ENCODE measurements at places on chromosomes 5 and 9. TPM values are rescaled to one million over a fixed set of nuclear protein-coding genes. Genes with fewer than 3 reads are reported as not detected.

- no peak overlapping the region for H3K4me3 ChIP-seq
- H3K27ac ChIP-seq, result no peak overlapping the region
- no peaks in the 10 kb centered on the region for H3K27me3 ChIP-seq
- no peak for DNase-seq
- H3K4me1 ChIP-seq, result no peaks in the 10 kb centered on the region
These were observed 457.6 kb downstream of the PLK2 start for GRCh38 chr5:58002323-58002722.

- DNase-seq, result no peak
- no peaks in the 10 kb centered on the region for H3K36me3 ChIP-seq
- H3K27ac ChIP-seq, result no peak overlapping the region
- no peaks in the 10 kb centered on the region for H3K27me3 ChIP-seq
- no peak overlapping the region for H3K4me3 ChIP-seq
These were observed 319.2 kb downstream of the GADD45G start for GRCh38 chr9:89923961-89924504.

DNA sequence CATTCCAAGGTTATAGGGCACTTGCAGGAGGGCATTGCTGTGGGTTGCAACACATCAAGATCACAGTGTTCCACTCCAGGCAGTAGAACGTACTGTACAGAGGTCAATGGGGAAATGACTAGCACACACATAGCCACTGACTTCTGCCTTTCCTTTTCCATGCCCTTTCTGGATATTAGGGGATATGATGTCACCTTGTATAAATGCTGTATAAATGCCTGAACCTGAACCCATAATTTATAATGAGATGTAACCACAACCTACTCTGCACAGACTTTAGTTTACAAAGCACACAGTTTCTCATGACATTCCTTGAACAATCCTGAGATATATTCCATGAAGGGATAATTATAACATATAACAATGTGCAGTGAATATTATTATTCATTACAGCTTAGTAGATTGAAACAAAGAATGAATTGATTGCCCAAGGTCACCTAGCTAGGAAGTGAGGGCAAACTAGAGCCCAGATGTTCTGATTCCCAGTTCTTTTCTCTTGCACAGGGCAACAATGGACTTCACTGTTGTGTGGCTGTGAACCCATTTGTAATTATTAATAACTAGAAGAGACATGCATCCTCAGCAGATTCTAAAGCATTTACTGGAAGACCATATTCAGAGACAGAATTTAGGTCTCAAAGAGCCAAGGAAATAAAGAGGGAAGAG, 5.6 kb upstream of the ABLIM3 start:
- H3K4me3 ChIP-seq, result no peak overlapping the region
- H3K4me1 ChIP-seq, result no peaks in the 10 kb centered on the region
- no peak for DNase-seq
- no peak overlapping the region for H3K27ac ChIP-seq
- H3K36me3 ChIP-seq, result no peaks in the 10 kb centered on the region

GRCh38 chr5:50749181-50749580, 82.7 kb downstream of the PARP8 start:
- H3K27ac ChIP-seq, result peak overlapping the region; percentile 68
- no peak overlapping the region for H3K4me3 ChIP-seq
- H3K36me3 ChIP-seq, result no peaks in the 10 kb centered on the region
- no peak for DNase-seq
- no peaks in the 10 kb centered on the region for H3K27me3 ChIP-seq

DNA sequence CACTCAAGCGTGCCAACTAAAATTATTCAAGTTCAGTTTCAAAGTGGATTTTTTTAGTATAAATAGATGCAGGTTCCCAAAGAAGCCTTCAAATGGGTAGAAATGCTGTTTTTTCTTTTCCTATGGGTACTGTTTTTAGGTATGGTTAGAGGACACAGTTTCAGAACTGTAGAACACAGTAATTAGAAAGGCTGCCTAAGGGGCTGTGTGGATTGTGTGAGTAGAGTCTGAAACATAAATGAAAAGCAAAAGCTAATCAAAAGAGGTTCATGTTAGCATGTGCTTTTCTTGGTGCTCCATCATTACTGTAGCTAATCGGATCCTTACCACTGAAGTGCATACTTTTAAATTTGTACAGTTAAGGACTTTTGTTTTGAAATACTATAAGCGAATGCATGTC, 85.3 kb downstream of the ZSWIM6 start:
- H3K27me3 ChIP-seq, result no peaks in the 10 kb centered on the region
- H3K27ac ChIP-seq, result no peak overlapping the region
- DNase-seq, result no peak
- no peak overlapping the region for H3K4me3 ChIP-seq

GRCh38 chr9:108845947-108846346, 9.8 kb downstream of the ACTL7B start:
- H3K27me3 ChIP-seq, result peaks cover 2% of the 10 kb centered on the region
- H3K4me1 ChIP-seq, result no peaks in the 10 kb centered on the region
- H3K36me3 ChIP-seq, result no peaks in the 10 kb centered on the region
- H3K4me3 ChIP-seq, result no peak overlapping the region
- H3K27ac ChIP-seq, result no peak overlapping the region
- no peak for DNase-seq

GRCh38 chr5:153565822-153566221, 75.4 kb downstream of the GRIA1 start:
- no peak overlapping the region for H3K4me3 ChIP-seq
- no peak overlapping the region for H3K27ac ChIP-seq
- H3K36me3 ChIP-seq, result no peaks in the 10 kb centered on the region
- H3K27me3 ChIP-seq, result no peaks in the 10 kb centered on the region

GRCh38 chr5:103093727-103094126, 26.2 kb downstream of the GIN1 start:
- no peak for DNase-seq
- no peaks in the 10 kb centered on the region for H3K36me3 ChIP-seq
- no peak overlapping the region for H3K27ac ChIP-seq
- no peaks in the 10 kb centered on the region for H3K4me1 ChIP-seq
- no peak overlapping the region for H3K4me3 ChIP-seq

- H3K27ac ChIP-seq, result no peak overlapping the region
- H3K4me1 ChIP-seq, result peaks cover 16% of the 10 kb centered on the region
- H3K27me3 ChIP-seq, result no peaks in the 10 kb centered on the region
- no peak overlapping the region for H3K4me3 ChIP-seq
- no peak for DNase-seq
These were observed 98.5 kb downstream of the EBF1 start for GRCh38 chr5:159001247-159001646.

GRCh38 chr5:139638090-139638735, 9.9 kb upstream of the CXXC5 start:
- H3K4me3 ChIP-seq, result peak overlapping the region; percentile 26
- DNase-seq, result no peak
- peak overlapping the region; percentile 63 for H3K27ac ChIP-seq
- no peaks in the 10 kb centered on the region for H3K36me3 ChIP-seq
- H3K27me3 ChIP-seq, result no peaks in the 10 kb centered on the region

GRCh38 chr9:110186254-110186653, 21.7 kb downstream of the C9orf152 start:
- H3K27ac ChIP-seq, result no peak overlapping the region
- no peaks in the 10 kb centered on the region for H3K36me3 ChIP-seq
- H3K27me3 ChIP-seq, result no peaks in the 10 kb centered on the region
- no peaks in the 10 kb centered on the region for H3K4me1 ChIP-seq
- no peak for DNase-seq
- H3K4me3 ChIP-seq, result no peak overlapping the region

DNA sequence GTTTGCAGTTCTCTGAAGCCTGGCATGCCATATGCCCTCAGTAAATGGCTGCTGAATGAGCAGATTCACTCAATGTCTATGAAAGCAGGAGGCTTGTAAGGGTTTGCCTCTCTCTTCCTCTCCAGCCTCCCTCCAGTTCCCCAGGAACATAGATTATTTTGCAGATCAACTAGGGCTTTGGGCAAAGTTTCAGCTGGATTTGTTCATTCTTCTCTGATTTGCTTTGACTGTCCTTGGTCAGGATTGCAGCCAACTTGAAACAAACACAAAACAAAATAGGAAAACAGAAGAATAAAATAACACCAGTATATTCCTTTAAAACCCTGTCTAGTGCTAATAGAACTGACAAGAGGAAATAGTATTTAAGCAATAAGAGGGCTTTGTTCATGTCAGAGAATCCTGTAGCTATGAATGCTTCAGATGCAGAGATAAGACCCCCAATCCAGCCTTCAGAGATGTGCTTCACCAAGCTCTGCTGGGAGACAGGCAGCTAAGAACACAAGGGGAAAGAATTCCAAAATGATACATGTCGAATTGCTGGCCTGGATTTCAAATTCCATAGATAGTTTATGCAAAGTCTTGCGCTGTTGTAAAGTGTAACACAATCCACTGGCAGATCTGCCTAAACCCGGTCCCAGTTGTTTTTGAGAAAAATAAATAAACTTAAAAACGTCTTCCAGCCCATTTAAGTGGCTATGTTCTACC, 174.3 kb downstream of the PAPPA start:
- no peak for DNase-seq
- H3K27me3 ChIP-seq, result no peaks in the 10 kb centered on the region
- no peaks in the 10 kb centered on the region for H3K4me1 ChIP-seq
- no peak overlapping the region for H3K27ac ChIP-seq

- H3K27me3 ChIP-seq, result no peaks in the 10 kb centered on the region
- DNase-seq, result no peak
- H3K4me1 ChIP-seq, result no peaks in the 10 kb centered on the region
- no peak overlapping the region for H3K4me3 ChIP-seq
- no peaks in the 10 kb centered on the region for H3K36me3 ChIP-seq
These were observed 43.9 kb downstream of the SH3TC2 start for GRCh38 chr5:149018909-149019443.

Gene GABRA6
- total RNA-seq, result not detected

Gene IL5
- not detected for total RNA-seq

Gene SPATA6L
- 5.2 TPM for total RNA-seq

Gene DAPK1
- total RNA-seq, result 2.9 TPM

Gene PFN3
- not detected for total RNA-seq

Gene LIFR
- 0.12 TPM for total RNA-seq

Gene STPG3
- total RNA-seq, result not detected

Gene HBEGF
- 0.77 TPM for total RNA-seq

Data from T-cell (primary cell).